ENCODE measurements at places on chromosomes 16 and 17. TPM values are rescaled to one million over a fixed set of nuclear protein-coding genes. Genes with fewer than 3 reads are reported as not detected.

The IGSF6 gene
- total RNA-seq = not detected

The RNF222 gene
- total RNA-seq = not detected

The ELAC2 gene
- total RNA-seq = 108 TPM

The G6PC1 gene
- total RNA-seq = not detected

The ESRP2 gene
- total RNA-seq = 0.08 TPM

The BCO1 gene
- total RNA-seq = 1.5 TPM

The MYH8 gene
- total RNA-seq = not detected

The HOXB1 gene
- total RNA-seq = not detected
